ENCODE measurements at places on chromosomes 7 and 10.

DNA sequence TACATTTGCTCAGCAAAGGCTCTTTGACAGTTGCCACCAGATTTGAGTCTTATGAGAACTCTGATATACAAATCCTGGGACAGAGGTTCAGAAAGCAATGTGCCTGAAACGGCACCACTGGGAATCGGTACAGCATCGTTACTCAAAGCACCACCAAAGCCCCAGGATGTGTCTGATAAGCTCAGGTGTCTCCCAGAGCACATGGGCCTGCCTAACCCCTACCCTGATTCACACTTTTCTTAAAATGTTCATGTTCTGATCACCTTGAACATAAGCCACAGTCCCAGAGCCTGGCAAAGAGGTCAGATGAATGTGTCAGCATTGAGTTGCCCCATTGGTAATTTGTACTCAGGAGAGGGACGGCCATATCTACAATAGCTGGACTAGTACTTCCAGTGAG, 545.8 kb upstream of the AUTS2 start:
- DNase-seq = no peak

GRCh38 chr10:59885430-59886134, 20.8 kb downstream of the CCDC6 start:
- peak; percentile 26 for DNase-seq

DNA sequence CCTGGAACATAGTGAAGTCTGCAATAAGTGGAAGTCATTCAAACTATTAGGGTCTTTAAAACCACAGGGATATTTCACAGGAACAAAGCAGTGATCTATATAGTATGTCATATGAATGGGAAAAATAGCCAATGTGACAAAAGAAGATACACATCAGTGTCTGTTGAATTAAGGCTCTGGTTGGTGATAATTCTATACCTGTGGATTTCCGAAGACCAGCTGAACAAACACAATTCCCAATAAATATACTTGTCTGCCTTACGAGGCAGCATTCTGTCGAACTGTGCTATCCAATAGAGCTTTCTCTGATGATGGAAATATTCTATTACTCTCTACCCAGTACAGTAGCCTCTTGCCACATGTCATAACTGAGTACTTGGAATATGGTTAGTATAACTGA, 55.9 kb upstream of the CAV2 start:
- no peak for DNase-seq

DNA sequence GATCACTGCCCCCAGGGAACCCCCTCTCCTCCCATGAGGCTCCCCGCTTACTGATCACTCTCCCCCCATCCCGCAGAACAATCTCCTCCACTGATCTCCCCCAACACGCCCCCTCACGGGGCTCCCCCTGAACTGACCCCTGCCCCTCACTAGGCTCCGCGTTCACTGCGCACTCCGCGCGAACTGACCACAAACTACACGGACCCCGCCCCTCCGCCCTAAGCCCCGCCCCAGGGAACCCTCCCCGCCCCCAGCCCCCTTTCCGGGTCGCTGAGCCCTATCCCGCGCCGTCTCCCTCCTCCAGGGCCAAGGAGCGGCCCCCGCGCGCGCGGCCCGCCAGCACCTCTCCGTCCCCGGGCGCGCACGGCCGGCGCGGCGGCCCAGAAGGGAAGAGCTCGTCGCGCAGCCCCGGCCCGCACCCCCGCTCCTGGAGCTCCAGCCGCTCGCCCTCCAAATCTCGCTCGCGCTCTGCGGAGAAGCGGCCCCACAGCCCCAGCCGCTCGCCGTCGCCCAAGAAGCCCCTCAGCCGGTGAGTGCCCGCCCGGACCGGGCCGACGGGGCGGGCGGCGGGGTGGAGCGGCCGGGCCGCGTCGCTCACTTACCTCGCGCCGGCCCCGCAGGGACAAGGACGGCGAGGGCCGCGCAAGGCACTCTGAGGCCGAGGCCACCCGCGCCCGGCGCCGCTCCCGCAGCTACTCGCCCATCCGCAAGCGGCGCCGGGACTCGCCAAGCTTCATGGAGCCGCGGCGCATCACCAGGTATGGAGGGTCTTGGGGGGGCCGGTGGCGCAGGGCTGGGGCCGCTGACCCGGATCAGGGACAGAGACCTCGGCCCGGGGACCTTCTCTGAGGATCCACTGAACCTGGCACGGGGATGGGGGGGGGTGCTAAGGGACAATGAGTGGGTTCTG, 19.9 kb upstream of the HSPB1 start:
- no peak for DNase-seq

DNA sequence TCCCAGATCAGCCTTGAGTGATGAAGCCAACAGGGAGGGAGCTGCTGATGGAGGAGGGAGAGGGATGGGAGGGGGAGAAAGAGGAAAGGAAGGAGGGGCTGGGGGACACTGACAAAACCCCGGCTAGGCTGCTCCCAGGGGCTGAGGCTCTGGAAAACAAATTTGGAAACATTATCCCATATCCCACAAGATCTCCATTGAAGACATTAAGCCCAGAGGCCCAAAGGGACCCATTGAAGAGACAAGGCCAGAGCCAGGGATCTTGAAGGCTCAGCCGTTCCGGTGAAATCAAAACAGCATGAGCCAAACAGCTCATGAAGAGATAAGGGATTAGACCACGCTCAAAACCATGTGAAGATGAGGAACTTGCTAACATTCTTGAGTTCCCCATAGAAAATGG, 184.3 kb upstream of the ITGB1 start:
- DNase-seq = no peak

- DNase-seq = no peak
These were observed 1.3 kb upstream of the EEF1AKMT2 start for GRCh38 chr10:124792998-124793352.

DNA sequence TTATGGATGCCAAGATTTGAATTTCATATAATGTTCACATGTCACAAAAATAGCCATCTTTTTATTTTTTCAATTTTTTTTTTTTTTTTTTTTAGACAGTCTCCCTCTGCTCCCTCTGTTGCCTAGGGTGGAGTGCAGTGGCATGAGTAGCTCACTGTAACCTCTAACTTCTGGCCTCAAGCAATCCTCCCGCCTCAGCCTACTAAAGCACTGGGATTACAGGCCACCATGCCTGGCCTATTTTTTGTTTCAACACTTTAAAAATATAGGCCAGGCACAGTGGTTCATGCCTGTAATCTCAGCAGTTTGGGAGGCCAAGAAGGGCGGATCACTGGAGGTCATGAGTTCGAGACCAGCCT, 246.3 kb downstream of the SKIDA1 start:
- no peak for DNase-seq

GRCh38 chr7:42070068-42070467, 166.9 kb downstream of the GLI3 start:
- no peak for DNase-seq

- no peak for DNase-seq
These were observed 20.9 kb downstream of the SLC25A16 start for GRCh38 chr10:68506411-68506810.

GRCh38 chr10:92799568-92799967, 48.8 kb upstream of the EXOC6 start:
- DNase-seq = no peak

DNA sequence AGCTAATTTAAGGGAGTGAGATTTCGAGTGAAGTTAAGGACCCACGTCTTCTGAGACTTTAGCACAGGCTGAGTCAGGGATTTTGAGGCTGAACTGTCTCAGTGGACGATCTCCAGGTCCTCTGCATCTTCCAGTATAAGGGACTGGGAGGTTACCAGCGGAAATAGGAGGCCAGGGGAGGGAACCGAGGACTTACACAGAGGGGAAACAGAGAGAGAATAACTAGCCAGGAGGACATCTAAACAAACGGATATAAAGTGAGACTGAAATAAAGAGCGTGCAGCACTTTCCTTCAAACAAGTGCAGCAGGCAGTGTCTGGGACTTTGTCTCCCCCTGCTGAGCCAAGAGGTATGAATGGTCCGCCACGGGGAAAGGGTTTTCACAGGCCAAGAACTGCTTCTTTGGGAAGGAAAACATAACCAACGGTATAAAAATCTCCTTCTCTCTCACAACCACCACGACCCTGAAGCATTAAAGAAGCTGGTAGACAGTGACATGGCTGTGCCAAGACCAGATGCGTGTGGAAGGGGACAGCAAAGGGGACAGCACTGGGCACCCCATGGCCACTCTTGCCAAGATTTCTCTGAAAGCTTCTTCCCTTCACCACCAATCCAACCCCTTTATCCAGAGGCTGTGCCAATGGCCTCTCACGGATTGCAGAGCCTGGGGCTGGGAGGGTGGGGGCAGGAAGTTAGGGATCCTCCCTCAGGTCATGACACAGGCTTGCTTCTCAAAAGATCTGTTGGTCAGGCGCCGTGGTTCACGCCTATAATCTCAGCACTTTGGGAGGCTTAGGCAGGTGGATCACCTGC, 72.0 kb downstream of the SLC37A3 start:
- DNase-seq = peak; percentile 72

GRCh38 chr10:31262672-31263071, 56.3 kb upstream of the ZEB1 start:
- DNase-seq = no peak

DNA sequence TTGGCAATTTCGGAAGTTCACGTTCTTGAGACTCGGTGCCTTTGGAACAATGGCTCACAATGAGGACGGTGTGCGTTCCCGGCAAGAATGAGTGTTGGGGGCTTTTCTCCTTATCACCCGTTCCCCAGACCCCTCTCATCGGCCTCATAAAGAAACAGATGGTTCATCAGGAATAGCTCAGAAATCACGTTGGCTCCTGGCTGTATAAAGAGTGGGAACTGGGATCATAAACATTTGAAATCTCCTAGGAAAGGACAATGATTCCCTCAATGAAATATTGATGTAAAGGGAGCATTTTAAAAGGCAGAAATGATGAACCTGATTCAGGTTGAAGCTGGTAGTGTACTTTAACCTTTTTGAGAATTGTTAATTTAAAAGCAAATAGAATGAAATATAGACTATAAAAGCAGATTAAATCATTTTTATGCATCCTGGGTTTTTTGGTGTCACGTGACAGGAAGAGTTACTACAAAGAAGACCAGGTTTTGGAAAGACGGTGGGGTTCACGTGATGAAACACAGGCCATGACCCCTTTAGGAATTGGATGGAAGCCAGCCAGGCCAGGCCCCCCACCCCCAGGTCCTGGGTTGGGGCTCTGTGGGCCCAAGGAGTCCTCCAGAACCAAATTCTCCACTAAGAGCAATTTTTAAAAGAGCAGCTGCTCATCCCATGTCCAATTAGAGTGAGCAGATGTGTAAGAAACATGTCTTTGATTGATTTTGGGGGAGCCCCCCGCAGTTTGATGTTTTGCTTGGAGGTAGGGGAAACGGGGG, 63.0 kb downstream of the CUX1 start:
- DNase-seq = no peak

DNA sequence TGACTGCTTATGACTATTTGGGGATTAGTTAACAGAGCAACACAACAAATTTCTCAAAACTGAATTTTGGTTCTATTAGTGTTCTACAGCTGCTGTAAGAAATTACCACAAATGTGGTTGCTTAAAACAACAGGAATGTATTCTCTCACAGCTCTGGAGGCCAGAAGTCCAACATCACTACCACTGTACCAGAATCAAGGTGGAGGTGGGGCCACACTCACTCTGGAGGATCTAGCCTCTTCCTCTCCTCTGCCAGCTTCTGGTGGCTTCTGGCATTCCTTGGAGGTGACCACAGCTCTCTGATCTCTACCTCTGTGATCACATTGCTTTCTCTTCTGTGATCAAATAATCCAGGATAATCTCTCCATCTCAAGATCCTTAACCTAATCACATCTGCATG, 194.7 kb upstream of the BMPER start:
- no peak for DNase-seq

DNA sequence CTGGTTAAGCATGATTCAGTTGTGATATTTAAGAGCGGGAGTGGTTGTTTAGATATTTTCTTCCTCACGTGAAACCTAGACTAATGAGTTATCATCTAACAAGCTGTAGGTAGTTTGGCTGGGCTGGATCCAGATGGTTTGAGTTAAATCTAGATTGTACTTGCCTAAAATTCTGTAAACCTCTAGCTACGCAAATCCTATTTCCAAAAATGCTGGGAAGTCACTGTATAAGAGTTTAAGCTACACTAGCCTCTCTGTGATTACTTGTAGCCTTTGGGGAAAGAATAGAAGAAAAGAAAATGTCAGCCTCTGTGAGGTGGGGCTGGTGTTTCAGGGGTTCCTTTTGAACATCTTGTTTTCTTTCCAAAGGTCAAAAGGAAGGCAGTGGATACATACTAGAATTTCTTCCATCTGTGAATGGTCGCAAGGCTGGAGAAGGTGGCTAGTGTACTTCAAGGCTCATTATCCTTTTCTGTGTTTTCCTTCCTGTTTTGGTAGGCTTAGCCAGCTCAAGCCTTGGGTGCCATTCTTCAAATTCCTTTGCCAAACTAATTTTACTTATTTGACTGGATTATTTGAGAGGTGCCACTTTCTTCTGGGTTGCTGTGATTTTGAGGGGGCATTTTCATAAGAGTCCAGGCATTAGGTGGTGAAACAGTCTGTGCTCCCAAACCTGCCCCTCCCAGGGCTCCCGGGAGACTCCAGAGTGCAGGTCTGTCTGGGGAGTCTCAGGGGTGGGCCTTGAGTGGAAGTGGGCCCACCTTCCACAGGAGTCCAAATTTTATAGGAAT, 5.2 kb upstream of the EN2 start:
- no peak for DNase-seq

DNA sequence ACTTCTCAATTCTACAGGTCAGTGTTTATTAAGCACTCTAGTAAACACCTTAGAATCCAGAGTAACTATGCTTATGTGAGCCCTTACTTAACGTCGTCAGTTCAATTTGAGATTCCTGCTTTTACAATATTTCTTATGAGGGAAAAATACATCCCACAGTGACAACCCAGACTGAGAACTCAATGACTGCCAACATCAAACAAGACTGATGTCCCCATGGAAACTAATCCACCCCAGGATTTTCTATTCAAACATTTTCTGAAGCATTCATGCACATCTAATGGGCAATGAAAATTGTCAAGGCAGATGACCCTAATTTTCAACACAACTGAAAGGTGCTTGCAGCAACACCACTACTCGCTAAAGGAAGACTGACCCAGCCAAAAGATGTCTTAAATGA, 67.0 kb downstream of the ATE1 start:
- no peak for DNase-seq

GRCh38 chr7:23454881-23455526, 15.3 kb downstream of the IGF2BP3 start:
- no peak for DNase-seq

GRCh38 chr7:131638641-131639430, 82.4 kb upstream of the PODXL start:
- no peak for DNase-seq

DNA sequence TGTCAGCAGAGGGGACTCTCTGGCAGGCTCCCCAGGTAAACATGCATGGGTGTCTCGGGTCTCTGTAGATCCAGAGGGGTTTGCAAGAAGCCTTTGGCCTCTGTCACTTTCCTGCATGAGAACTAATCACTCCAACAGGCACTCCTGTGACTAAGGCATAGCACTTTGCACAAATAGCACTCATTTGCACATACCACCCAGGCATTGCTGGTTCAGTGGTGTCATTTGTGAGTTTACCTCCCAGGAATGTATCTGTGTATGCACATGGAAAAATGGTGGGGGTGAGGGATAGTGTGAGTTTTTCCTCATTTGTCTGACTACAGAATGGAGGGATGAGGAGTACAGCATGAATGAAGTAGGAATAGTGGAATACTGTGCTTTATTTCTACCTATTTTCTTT, 39.5 kb downstream of the CNNM1 start:
- DNase-seq = no peak
